Mesendoderm (in vitro differentiated cells): ENCODE measurements at places on chromosomes 1 and 21.

- H3K4me1 ChIP-seq = no peaks in the 10 kb centered on the region
- no peaks in the 10 kb centered on the region for H3K27me3 ChIP-seq
- H3K4me3 ChIP-seq = no peak overlapping the region
- H3K27ac ChIP-seq = no peak overlapping the region
- DNase-seq = no peak
These were observed 7.3 kb upstream of the SLC35D1 start for GRCh38 chr1:67061266-67061665.

GRCh38 chr1:94339206-94339927 is 78.8 kb upstream of the ABCD3 start:
- peak; percentile 24 for DNase-seq
- no peaks in the 10 kb centered on the region for H3K27me3 ChIP-seq
- H3K27ac ChIP-seq = no peak overlapping the region
- no peaks in the 10 kb centered on the region for H3K36me3 ChIP-seq

DNA sequence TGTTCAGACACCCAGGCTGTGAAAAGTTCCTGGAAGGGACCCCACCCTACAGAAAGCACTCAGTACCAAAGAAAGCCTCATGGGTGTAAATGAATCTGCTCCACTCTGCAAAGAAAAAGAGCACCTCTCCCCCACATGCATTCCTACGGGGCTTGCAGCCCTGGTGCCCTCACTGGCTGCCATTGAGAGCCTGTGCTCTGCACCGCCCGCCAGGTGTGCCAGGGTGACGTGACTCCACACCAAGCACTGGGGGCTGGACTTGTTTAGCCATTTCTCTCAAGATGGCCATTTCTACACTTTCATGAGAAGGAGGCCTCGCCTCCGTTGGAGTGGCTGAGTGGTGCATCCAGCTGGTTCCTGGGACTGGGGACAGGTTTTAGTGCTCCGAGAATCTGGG is 380.5 kb upstream of the VAMP3 start:
- no peaks in the 10 kb centered on the region for H3K4me1 ChIP-seq
- DNase-seq = no peak
- no peaks in the 10 kb centered on the region for H3K36me3 ChIP-seq
- no peak overlapping the region for H3K4me3 ChIP-seq

DNA sequence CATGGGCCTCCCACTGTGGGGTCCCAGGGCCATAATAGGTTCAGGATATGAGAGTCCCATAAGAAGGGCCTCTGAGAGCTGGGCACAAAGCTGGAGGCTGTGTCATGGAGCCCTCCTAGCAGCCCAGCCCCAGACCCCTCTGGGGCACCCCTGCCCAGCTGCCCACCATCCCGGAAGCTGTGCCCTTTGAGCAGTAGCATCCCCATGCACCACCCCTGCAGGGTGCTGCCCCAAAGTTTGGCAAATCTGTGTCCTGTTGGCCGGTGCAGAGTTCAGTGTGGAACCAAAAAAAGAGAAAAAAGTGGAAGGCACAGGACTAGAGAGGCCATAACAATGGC is 17.6 kb downstream of the TNNT2 start:
- no peak for DNase-seq
- no peaks in the 10 kb centered on the region for H3K4me1 ChIP-seq
- H3K27ac ChIP-seq = no peak overlapping the region
- H3K4me3 ChIP-seq = no peak overlapping the region
- H3K27me3 ChIP-seq = no peaks in the 10 kb centered on the region

DNA sequence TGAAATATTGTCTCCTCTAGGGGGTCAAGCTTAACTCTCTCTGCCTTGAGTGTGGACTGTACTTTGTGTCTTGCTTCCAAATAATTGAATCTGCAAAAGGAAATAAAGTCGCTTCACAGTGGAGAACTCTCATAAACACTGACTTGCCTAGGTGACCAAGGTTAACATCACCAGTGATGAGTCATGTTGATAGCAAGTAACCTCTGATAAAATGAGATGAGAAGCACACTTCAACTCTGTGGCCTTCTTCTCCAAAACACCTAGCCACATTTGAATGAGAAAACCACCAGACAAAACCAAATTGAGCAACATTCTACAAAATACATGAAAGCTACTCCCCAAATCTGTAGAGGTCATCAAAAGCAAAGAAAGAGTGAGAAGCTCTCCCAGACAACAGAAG is 37.6 kb downstream of the PDE4B start:
- H3K27ac ChIP-seq = no peak overlapping the region
- H3K4me1 ChIP-seq = no peaks in the 10 kb centered on the region
- H3K4me3 ChIP-seq = no peak overlapping the region
- H3K36me3 ChIP-seq = no peaks in the 10 kb centered on the region
- DNase-seq = no peak
- H3K27me3 ChIP-seq = no peaks in the 10 kb centered on the region
